ENCODE measurements at places on chromosomes 3 and 15. TPM values are rescaled to one million over a fixed set of nuclear protein-coding genes. Genes with fewer than 3 reads are reported as not detected.

GRCh38 chr3:182179631-182180030, 467.9 kb downstream of the SOX2 start:
- peak; percentile 40 for DNase-seq

DNA sequence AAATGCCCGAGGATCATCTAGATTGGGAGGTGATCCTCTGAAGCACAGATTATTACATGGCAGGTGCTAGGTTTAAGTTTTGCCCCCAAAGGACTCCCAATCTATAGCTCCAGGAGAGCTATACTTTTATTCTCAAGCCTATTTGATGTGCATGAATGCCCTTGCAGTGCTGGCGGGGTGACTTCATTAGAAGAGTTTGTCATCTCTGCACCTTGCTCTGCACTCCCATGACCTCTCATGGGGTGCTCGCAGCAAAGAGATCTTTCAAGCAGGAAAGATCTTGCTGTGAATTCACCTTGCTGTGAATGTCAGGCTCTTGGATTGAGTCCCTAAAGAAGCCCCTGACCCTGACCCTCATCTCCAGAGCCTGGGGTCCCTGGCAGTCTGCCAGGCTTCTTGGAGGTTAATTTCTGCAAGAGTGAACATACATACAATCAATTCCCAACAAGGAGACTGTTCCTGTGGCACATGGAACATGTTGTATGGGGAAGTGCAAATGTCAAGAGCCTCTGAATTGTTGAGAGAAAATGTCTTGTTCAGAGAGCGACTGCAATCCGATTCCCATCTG, 45.9 kb downstream of the FAM43A start:
- DNase-seq: no peak

GRCh38 chr3:194395212-194395611, 3.9 kb downstream of the GP5 start:
- no peak for DNase-seq

DNA sequence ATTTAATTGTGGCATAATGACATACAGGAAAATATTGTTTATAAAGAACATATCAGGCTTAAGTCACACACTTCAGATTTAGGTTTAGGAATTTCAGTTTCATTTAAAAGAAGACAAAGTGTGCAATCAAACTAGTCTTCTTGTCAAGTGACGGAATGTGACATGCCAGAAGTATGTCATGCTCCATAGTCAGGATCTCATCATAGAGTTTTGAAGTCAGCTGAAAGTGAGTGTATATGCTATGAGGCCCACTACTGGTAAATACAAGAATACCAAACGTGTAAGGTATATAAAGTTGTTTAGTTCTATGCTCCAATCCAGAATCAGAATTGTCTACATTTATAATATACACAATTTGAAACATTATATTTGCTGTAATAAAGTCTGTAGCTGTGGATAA, 988.4 kb downstream of the TBL1XR1 start:
- no peak for DNase-seq

DNA sequence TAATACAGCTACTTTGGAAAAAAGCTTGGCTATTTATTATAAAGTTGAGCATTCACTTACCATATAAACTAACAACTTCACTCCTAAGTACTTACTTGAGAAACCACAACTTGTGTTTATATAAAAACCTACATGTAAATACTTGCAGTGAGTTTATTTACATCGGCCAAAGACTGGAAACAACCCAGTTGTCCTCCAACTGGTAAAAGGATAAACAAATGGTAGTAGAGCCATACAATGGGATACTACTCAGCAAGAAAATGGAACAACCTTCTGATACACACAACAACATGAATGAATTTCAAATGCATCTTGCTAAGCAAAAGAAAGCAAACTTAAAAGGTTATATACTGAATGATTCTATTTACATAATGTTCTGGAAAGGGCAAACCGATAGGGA, 63.7 kb downstream of the SLC7A14 start:
- no peak for DNase-seq

GRCh38 chr3:106957029-106957428, 420.2 kb upstream of the CCDC54 start:
- no peak for DNase-seq

- DNase-seq: no peak
Measured at GRCh38 chr3:66400411-66401156, 100.2 kb downstream of the LRIG1 start.

- peak; percentile 98 for DNase-seq
Measured at GRCh38 chr3:156816794-156817645, 9.1 kb upstream of the LEKR1 start.

DNA sequence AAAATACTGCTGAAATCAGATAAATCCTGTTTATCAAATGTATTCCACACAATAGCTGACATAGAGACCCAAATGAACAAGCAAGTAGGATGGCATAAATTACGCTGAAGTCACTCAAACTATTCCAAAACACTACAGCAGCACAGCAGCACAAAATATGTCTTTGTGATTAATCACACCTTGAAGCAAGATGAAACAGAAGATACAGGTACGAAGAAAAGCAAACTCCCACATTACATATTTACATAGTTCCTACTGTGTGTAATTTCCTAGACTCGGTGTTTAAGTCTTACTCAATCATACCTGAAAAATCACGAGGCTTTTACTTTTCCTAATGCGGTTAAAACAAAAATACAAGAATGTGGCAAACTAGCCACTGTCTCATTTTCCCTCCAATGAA, 38.3 kb downstream of the CHSY1 start:
- DNase-seq: no peak

GRCh38 chr3:169394316-169394715, 269.2 kb downstream of the MECOM start:
- DNase-seq: no peak

DNA sequence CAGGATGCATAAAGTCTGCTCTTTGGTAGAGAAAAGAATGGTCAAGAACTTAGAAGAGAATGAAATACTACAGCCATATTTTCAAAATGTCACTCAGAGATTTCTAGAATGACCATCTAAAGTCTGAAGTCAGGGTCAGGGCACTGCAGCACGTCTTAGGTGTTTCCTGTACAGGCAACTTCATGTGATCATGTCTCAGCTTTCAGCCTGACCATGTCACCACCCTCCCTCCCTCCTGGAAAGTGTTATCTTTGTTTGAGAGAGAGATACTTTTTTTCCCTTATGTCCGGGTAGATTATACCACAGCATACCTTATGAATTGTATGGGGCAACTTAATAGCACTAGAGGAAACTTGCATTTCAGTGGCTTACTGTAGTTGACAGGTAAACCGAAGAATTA, 558.0 kb upstream of the TGFBR2 start:
- no peak for DNase-seq

DNA sequence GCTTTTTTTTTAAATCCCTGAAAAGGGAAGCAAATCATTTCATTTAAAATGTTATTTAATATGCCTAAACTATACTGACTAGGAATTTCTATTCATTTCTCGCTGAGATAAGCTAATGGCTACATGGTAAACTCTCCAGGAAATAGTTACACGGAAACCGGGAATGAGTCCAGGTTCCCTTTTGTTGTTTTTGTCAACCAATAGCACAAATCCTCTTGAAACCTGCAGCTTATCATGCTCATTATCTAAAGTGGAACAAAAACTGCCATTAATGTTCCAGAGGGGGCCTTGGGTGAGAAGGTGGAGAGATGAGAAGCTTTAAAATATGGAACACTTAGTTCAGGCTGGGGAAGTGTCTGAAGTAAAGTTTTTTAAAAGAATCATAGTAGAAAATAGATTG, 113.5 kb upstream of the ALCAM start:
- peak; percentile 22 for DNase-seq

- no peak for DNase-seq
Measured at GRCh38 chr3:102916532-102916931, 481.7 kb downstream of the ZPLD1 start.

- no peak for DNase-seq
Measured at GRCh38 chr3:151630938-151631441, 102.7 kb upstream of the AADACL2 start.

GRCh38 chr15:69586721-69587120, 134.1 kb downstream of the RPLP1 start:
- DNase-seq: no peak

- no peak for DNase-seq
Measured at GRCh38 chr15:72890043-72890442, 106.5 kb upstream of the ADPGK start.

GRCh38 chr15:31101262-31102038, at the start of gene TRPM1:
Gene TRPM1 (minus strand): TSS chr15:31101725. CDS start chr15:31081355, 20,370 bp downstream.
- no peak for DNase-seq

DNA sequence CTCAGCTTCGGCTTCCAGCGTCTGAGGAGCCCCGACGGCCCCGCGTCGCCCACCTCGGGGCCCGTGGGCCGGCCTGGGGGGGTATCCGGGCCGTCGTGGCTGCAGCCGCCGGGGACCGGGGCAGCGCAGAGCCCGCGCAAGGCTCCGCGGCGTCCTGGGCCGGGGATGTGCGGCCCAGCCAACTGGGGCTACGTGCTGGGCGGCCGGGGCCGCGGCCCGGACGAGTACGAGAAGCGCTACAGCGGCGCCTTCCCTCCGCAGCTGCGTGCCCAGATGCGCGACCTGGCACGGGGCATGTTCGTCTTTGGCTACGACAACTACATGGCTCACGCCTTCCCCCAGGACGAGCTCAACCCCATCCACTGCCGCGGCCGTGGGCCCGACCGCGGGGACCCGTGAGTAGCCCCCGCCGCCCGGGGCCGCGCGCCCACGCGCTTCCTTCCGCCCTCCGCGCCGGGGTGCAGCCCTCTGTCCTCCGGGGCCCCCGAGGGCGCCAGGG, 462 bp downstream of the EDEM1 start:
- DNase-seq: peak; percentile 93

GRCh38 chr3:52456169-52456799, 880 bp downstream of the NISCH start:
- DNase-seq: peak; percentile 37

DNA sequence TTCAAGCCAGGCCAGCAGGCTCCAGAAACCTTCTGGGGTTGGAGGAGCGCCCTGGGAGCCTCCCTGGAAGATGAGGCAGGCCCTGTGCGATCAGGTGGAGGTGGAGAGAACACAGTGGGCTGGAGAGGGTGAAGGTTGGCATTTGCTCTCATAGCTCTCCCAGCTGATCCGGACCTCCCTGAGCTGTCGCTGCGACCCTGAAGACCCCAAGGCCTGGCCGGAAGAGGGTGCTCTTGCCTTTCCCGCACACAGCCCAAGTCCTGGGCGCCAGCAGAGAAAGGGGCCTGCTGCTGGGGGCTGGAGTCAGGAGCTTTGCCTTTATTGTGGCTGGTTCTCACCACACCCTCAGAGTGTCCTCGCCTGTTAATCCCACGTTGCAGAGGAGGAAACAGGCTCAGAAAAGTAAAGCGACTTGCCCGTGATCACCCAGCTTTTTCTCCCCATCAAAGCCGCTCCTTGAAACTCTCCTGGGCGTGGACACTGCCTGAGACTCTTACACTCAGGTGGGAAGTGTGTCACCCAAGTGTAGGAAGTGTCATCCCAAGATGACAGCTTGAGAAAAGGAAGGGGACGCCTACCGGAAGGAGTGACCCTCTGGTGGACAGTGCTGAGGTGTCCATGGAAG, 8.6 kb upstream of the RPL29 start:
- DNase-seq: no peak

Gene SLC12A1
- not detected for total RNA-seq

Gene MASP1
- 0.22 TPM for total RNA-seq

Gene ARHGAP31
- 66.3 TPM for total RNA-seq

Gene ZIC1
- not detected for total RNA-seq

Gene SLC6A20
- total RNA-seq: 20.1 TPM

Gene STAG1
- total RNA-seq: 19.1 TPM

Gene FYTTD1
- 43.0 TPM for total RNA-seq

Gene CCRL2
- 8.1 TPM for total RNA-seq

Gene LMAN1L
- not detected for total RNA-seq

All from upper lobe of left lung (tissue), 6 donors.